ENCODE measurements at places on chromosomes 2 and 18.
A peak's percentile ranks its signal among the peaks of the same experiment; 100 is the strongest.

DNA sequence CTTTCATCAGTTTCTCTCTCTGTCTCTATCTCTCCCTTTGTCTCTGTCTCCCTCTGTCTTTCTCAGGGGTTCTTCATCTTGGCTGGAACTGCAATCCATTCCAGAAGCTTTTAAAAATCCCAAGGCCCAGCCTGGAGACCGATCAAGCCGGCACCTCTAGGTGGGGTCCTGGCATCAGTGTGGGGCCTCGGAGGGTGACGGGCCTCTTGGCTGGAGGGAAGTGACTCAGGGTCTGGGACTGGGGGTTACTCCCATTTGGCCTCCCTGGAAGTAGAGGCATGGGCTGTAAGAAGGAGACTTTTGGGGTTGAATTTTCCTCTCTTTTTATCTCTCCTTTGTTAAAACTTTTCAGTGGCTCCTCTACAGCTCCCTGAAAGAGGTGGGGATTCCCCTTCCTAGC is 52.8 kb upstream of the OTOF start:
- DNase-seq: no peak

DNA sequence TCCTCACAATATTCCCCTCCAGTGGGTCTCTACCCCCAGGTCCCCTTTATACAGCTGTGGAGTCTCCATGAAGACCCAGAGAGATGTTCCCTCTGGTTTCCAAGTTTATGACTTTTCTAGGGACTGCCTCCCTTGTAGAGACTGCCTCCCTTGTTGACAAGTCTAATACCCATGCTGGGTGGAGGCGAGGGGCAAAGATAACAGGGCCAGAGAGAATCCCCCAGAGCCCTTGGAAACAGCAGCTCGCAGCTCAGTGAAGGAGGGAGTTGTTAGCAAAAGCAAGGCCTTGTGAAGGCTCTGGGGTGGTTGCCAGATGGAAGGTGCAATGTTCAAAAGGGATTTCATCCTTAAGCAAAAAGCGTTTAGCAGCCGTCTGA is 75.0 kb upstream of the GATA6 start:
- no peak for DNase-seq

DNA sequence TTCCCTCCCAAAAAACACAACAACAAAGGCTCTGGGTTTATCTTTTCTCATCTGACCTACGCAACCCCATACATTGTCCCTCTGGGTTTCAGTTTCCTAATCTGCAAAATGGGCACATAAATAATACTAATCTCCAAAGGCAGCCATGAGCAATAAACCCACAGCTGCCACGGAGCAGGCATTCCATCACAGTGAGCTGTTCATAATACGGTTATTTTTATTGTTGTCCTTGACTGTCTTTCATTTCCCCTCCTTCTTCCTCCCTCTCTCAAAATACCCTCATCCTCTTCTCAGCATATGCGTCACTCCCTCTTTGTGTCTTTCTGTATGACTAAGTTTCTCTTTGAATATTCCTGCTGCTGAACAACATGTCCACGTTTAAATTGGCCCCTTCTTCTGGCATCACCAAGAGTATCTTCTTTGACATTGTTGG is 129.8 kb upstream of the CAB39 start:
- DNase-seq: no peak

DNA sequence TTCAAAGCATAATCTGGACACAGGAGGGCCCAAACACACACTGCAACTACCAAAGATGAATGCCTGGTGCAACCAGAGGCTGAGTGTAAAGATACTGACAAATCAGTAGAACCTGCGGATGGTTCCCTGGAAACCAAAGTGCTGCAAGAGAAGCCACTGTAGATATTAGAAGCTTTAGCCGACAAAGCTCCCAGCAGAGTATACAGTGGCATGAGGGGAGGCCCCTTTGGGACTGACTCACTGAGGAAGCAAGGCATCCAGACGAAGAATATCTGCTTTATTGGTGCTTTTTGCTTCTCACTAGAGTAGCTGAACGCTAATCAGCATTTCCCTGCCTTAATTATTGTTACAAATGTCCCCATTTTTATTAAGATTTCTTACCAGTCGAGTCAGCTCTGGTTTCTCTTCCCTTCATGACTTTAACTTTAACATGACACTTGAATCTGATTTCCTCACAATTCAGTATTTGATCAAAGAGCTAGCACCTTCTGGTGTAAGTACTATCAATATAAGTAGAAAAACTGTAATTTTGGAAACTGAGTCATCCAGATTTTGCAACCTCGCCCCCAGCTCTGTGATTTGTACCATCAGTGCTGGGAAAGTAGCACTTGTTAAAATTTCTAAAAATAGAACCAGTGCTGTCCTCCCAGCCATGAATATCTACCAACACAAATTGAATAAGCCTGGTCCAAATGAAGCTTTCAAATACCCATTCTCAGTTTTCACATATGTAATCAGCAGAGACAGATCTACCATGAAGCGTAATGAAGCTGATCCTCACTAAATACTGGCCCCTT is 34.2 kb downstream of the FIGN start:
- DNase-seq: no peak

GRCh38 chr2:66273933-66274490 is 160.9 kb upstream of the MEIS1 start:
- DNase-seq: no peak

DNA sequence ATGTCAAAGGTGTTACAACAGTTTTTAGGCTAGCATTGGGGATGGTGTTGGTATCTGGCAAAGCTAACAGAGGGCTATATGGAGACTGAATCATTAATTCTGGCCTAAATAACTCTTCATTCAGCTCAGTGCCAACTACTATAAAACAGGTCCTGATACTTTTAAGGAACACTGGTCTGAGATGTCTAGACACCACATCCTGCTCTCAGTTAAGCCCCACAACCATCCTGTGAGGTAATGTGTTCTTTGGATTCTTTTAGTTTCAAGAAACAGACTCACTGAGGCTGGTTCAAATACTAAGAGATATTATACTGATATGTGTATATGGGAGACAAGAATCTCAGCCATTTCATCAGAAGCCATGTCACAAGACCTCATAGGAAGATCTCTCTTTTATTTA is 14.2 kb upstream of the HK2 start:
- DNase-seq: no peak

DNA sequence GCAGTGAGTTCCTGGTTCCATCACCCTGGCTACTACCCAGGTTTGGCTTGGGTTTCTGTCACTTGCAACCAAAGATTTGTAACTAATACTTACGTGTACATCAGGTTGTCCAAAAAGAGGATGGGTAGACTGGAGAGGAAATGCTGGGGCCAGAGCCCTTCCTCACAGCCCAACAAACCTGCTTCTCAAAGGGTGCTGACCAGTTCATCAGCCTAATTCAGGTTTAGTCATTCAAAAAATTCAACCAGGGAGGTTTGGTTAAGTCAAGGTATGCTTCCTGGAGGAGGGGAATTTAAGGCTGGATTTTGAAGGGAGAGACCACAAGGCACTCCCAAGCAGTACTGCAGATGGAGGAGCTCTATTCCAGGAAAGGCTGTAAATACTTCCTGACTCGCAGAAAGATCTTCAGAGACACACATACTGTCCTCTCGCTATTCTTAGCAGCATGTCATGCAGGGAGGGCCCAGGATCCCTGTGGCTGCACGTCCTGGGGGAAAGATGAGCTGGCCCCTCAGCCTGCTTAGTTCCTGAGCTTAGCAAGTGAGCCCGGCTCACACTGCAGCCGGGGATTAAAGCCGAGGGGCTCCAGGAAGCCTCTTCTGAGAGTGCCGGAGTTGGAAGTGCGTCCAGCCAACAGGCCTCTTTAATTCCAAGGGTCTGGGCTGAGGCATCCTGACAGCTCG is 40.0 kb upstream of the BIN1 start:
- DNase-seq: no peak

- no peak for DNase-seq
Observed at GRCh38 chr2:122749405-122749804, 994.0 kb downstream of the TSN start.

DNA sequence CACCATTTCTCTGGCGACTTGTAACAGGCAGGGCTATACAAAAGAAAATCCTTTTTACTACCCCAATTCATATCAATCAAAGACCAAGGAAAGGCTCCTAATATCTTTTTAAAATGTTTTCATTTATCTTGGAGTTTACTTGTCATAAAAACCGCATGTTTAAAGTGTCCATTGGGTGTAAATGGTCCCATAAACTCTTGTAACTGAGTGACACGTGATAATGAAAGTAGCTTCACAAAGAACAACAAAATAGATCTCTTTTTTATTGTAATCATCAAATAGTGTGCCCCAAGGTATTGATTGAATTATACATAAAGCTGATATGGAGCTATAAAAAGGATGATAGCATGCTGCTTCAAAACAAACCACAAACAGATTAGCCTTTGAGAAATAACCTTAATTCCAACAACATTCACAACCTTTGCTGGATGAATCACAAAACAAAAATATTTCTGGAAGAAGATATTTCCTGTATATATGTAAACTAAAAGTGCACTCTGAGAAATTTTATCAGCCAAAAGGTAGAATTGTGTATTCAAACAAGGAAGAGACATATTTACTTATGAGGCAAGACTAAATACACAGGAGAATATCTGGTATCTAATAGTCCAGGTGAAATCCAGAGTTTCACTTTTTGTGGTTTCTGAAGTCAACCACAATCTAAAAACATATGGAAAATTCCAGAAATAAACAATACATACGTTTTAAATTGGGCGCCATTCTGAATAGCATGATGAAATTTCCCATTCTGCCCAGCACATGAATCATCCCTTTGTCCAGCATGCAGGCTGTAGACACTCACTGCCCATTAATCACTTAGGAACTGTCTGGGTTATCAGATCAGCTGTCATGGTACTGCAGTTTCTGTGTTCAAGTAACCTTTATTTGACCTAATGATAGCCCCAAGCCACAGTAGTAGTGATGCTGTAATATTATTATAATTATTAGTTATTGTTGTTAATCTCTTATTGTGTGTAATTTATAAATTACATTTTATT is 237.5 kb downstream of the PIK3C3 start:
- no peak for DNase-seq

GRCh38 chr2:30580391-30580790 is 133.3 kb downstream of the LCLAT1 start:
- DNase-seq: no peak

DNA sequence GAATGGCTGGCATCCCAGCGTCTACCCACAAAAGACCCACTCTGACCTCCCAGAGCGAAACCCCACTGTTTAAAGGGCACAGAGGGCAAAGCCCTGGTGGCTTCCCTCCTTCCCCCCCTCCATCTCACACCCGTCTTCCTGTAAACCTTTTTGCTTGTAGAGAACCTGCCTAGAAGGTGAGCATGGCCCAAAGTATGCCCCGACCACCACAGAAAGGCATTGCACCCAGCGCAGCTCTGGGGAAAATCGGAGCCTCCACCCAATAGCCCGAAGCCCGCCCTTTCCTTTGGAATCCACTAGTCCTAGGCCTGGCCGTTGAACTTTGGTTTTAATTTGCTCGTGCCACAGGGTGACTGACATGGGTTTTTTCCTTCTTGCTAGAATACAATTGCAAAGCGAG is 22.6 kb downstream of the DIPK1C start:
- DNase-seq: no peak

DNA sequence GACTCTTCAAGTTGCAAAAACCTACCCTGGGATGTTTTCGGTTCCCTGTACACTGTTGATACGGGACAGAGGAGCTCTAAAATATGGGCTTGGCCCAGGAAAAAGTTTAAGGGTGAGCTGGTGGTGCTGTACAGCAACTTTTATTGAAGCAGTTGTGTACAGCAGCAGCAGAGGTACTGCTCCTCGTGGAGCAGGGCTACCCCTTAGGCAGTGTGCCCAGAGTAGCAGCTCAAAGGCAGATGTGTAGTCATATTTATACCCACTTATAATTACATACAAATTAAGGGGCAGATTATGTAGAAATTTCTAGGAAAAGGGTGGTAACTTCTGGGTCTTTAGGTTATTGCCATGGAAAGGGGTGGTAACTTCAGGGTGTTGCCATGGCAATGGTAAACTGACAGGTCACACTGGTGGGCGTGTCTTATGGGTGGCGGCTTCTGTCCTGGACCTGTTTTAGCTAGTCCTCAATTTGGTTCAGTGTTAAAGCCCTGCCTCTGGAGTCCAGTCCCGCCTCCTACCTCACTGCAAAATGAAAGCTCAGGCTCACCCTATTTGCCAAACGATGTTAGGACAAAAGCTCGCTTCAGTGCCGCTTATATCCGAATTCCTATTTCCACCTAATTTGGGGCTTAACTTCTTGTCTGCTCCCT is 203.2 kb downstream of the ETAA1 start:
- no peak for DNase-seq

GRCh38 chr2:71702071-71702970 is 249.0 kb downstream of the DYSF start:
- no peak for DNase-seq

GRCh38 chr18:14912967-14913366 is 165.0 kb downstream of the ANKRD30B start:
- no peak for DNase-seq

DNA sequence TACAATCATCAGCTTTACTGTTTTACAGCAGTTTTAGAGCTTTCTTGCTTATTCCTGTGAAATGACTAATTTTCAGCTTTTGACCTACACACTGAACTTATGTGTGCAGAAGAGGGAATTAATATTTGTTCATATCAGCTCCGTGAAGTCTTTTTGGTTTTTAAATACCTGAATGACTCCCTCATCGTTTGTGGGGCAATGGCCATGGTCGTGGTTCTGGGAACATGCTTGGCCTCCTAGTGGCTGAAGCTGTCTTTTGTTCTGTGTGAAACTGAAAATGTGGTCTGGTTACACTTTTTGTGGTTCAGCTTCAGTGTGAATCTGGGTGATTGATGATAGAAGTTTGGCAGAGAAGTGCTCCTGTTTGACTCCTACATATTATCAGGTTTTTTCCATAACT is 408.1 kb downstream of the THSD7B start:
- DNase-seq: peak; percentile 23

DNA sequence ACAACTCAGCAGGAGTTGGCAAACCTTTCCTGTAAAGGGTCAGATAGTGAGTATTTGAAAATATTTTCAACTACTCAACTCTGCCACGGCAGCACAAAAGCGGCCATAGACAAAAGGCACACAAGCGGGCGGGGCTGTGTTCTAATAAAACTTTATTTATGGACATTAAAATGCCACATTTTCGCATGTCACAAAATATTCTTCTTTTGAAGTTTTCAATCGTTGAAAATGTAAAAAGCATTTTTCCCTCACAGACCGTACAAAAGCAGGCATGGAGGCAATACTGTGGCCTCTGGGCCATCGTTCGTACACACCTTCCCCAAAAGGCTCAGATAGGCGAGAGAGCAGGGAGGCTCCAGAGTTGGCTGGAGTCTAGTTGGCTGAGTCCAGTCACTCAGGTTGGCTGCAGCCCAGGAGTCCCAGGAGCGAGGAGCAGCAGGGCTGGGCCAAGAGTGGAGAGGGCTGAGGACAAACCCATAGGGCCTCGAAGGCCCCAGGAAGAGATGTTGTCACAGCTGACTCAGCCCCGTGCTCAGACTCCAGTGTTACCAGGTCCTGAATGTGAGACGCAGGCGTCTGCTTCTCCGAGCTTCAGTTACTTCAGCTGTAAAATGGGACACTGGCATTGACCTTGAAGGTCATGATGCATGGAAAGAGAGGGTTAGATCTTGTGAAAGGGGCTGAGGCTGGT is 42.5 kb downstream of the SDC1 start:
- DNase-seq: peak; percentile 77

- DNase-seq: no peak
Observed at GRCh38 chr18:35949090-35949489, 23.4 kb upstream of the RMP24 start.

GRCh38 chr2:178954049-178954448 is 95.9 kb downstream of the CCDC141 start:
- DNase-seq: no peak

All from AG20443 (cell line).